Activated T-helper 1 cell treated with Interleukin-2 at 50 U/mL for 16 hours (primary cell): ENCODE measurements at places on chromosomes 16 and 17.

- DNase-seq = no peak
These were observed 104.5 kb downstream of the HS3ST4 start for GRCh38 chr16:25796239-25796638.

GRCh38 chr16:79754501-79754900, 154.0 kb upstream of the MAF start:
- DNase-seq = no peak

DNA sequence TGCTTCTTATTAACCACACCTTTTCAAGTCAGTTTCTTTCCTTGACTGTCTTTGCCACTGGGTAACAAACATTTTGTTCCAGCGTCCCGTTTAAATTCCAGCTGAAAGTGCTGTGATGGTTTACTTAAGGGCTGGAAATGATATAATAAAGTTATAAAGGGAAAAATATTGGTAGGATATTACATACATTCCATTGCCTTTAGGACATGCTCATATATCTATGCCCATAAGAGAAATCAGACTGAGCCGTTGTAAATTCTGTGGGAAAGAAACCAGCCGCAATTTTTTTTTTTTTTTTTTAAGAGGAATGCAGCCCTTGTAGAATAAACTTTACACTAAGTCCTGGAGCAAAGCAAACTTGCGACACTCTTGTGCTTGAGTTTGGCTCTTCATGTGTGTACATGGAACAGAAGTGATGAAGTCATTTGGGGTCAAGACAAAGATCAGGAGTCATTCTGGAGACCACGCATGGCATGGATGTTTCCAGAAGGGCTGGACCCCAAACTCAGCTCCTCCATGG, 210.9 kb downstream of the XYLT1 start:
- no peak for DNase-seq

DNA sequence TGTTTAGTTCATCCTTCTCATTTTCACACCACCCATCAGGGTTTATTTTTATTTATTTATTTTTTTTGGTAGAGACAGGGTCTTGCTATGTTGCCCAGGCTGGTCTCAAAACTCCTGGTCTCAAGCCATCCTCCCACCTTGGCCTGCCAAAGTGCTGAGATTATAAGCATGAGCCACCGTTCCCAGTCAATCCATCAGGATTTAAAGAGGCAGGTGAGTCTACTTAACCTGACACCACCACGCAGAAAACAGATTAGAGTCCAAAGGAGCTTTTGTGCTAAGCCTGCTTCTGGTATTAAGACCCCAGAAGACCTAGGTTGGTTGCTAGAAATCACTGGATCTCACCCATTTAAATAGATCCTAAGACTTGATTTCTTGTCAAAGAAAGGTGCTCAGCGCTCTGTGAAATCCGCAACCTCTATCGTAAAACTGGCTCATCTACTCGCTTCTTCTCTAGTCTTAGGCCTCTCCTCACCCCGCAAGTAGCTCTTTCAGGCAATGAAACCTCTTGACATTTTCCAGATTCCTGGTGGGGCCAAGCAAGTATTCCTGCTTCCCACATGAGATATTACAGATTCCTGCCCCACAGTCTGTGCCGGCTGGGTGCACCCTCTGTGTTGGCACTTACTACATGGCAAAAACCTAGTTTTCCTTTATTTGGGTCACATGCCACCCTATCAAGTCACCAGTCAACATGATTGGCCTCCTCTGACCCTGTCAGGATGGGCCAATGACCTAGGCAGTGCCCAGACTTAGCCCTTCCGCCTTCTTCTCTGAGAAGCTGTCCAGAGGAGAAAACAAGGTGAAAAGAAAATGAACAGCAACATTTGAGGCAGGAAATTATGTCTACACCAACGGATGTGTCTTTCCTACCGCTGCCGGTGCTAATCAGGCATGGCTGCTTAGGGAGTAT, 9.0 kb downstream of the PITPNA start:
- DNase-seq = no peak

DNA sequence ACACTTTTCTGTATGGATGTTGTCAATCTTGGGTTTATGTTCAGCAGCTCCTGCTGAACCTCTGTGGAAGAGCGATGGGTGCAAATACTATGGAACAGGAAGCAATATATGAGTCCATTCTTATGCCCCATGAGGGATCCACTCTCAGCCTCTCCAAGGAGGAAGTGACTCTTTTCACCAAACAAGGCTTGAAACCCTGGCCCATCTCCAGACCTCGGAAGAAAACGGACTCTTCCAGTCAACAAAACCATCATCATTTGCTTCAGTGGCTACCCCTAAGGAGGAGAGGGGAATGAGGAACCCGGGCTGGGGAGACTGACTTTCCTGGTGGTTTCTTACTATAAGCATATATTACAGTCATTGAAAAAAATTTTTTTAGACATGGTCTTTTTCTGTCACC, 206.2 kb downstream of the AXIN2 start:
- no peak for DNase-seq

DNA sequence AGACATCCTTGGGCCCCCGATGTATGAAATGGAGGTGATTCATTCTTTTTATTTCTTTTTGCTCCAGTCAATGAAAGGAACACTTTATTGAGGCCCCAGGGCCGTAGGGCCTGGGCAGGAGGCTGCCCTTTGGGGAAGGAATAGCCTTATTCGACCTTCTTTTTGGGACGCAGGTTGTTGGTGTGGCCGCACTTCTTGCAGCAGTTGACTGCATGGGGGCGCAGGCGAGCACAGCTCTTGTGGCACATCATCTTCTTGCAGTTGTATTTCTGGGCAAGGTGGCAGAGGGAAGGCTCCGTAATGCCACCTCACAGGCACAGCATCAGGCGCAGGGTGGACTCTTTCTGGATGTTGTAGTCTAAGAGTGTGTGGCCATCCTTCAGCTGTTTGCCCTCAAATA, 50.9 kb downstream of the SIAH1 start:
- DNase-seq = no peak

- no peak for DNase-seq
These were observed 391.3 kb upstream of the CDH5 start for GRCh38 chr16:65975049-65975708.

DNA sequence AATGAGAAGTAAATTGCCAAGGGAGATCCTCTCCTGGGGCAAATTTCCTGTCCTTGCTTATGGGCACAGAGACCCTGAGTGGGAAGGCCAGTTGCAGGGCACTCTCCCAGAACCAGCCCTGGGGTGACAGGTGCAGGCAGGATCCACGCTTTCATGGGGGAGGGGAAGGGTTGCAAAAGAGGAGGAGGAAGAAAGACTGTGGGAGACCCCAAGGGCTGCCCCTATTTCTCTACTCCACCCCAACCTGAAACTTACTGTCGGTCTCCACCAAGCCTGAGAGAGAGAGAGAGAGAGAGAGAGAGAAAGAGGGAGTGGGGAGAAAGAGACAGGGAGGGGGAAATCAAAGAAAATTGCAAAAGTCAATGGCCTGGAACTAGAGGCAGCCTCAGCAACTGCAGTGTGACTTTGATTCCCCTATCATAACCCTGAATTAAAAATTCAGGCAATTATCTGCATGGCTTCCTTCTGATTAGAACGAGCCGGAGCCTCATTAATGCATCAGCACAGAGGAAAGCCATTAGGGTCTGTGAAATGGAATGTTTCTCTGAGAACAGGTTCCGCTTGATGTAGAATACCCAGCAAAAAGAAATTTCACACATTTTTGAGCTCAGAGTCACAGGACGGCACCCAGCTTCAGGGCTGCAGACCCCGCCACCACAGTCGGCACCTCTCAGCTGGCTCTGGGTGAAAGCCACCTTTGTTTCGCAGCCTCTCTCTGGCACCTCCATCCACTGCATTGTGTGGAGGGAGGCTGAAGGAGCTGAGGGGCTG, 45.1 kb upstream of the HNF1B start:
- DNase-seq = no peak

DNA sequence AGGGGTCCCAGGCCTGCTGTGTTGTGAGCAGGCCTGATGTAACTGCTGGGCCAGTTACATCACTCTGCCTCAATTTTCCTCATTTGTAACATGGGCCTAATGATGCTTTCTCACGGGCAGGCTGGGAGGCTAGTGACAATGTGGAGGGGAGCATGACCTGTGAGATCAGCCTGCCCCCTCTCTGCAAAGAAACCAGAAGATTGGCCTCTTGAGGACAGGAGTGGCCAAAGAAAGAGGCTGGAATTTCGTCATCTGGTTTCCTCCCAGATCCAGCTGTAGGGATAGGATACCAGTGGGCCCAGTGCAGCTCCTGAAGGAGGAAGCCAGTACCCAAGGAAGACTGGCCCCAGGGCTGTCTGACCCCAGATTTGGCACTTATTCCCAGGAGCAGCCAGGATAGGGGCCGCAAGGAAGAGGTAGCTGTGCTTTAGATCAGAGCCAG, 615 bp upstream of the SREBF1 start:
- no peak for DNase-seq

DNA sequence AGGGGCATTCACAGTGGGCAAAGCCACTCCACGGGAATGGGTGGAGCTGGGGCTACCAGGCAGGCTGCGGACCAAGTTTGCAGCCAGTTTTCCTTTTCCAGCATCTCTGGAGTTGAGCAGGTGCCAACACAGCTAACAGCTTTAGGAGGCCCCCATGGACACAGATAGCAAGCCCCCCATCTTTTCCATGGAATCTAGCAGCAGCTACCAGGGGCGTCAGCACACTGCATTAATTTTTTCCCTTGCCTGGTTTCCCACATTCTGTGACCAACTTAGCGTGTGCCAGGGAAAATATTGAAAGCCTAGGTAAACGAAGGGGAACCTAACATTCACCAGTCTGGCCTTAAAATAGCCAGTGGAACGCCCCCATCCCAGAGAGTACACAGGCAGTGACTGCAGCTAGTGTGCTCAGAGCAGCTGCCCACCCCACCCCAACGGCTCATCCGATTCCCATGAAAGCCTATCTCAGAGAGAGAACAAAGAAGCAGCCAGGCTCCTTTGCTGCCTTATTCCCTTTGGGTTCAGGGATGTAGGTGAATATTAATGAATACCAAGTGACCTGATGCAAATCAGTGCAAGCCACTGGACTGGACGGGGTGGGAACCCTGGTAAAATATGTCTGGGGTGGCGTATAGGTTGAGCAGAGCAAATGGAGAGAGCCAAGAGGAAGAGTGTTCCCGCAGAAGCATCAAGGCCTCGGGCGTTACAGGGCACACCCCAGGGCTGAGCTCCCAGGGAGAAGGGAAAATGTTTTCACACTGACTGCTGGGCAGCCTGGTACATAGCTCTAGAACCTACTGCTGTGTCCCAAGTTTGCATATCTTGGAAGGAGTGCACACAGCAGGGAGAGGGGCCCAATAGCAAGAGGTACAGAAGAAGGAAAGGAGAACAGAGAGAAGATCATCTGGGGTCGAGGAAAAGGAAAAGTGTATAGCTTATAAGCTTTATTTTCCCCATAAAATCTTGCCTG, 73.9 kb upstream of the SOX9 start:
- DNase-seq = no peak

- no peak for DNase-seq
These were observed 901.6 kb upstream of the GOT2 start for GRCh38 chr16:59635674-59636073.

- no peak for DNase-seq
These were observed 89.9 kb downstream of the IRF8 start for GRCh38 chr16:85988723-85989313.

- no peak for DNase-seq
These were observed 12.8 kb upstream of the SLC38A8 start for GRCh38 chr16:84055366-84055765.

- no peak for DNase-seq
These were observed 896 bp downstream of the GGA2 start for GRCh38 chr16:23509441-23509754.

DNA sequence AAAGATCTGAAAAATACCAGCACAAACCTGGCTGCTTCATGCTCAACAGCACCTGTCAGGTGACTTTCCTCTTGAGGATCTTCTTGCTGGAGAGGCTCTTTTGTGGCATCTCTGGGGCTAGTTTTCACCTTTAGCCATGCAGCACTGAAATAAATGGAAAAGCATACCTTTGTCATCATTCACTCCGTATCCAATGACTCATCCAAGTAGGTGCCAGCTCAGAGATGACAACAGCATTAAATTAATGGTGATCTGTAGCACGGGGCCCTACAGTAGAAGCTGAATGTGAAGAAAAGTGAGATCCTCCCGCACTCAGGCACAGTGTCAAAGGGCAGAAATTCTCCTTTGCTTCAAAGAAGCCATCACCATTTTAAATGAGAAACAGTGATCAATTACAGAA, 32.2 kb downstream of the KIAA0753 start:
- no peak for DNase-seq

DNA sequence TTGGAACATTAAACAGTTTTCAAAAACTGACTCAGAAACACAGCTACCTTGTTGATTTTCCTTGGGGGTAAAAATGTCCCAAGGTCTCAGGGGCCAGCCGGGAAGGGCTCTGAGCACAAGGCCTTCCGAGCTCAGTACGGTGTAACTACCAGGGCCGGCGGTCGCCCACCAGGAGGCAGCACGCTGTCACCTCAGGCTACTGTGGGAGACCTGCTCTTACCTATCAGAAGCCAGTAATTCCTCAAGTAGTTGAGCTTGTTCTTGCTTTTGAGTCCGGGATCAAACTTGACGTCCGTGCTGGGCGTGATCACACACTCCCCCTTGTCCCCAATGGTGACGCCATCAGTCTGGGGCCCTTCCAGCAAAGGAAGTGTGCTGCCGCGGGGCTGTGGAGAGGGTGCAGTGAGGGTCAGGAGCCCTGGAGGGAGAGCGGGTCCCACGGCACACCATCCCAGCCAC, 43.4 kb upstream of the ICAM2 start:
- peak; percentile 11 for DNase-seq
